ENCODE measurements at places on chromosomes 1 and 21.

DNA sequence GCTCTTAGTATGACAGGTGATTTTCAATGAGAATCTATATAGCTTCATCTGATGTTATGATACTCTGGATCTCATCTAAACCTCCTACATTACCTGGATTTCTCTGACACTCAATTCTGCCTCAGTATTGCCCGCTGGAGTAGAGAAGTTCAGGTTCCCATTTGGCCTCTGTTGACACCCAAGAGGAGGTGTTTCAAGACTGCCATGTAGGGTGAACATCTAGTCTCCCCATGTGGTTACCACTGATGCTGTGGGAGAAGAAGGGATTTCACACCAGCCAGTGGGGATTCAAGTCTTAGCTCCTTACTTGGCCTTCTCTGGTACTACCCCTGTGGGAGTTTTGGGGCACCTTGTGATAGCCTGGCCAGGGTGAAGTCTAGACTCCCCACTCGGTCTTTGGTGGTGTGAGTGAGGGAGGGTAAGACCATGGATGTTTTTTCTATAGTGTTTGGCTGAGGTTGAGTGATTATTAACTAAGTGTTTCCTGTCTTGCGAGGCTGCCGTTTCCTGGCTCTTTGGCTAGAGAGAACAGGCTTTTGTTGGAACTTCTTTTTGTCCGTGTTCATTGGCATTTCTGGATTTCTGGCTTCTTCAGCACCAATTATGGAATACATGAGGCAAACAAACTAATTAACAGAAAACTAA, 90.7 kb downstream of the RHOU start:
- DNase-seq: no peak

DNA sequence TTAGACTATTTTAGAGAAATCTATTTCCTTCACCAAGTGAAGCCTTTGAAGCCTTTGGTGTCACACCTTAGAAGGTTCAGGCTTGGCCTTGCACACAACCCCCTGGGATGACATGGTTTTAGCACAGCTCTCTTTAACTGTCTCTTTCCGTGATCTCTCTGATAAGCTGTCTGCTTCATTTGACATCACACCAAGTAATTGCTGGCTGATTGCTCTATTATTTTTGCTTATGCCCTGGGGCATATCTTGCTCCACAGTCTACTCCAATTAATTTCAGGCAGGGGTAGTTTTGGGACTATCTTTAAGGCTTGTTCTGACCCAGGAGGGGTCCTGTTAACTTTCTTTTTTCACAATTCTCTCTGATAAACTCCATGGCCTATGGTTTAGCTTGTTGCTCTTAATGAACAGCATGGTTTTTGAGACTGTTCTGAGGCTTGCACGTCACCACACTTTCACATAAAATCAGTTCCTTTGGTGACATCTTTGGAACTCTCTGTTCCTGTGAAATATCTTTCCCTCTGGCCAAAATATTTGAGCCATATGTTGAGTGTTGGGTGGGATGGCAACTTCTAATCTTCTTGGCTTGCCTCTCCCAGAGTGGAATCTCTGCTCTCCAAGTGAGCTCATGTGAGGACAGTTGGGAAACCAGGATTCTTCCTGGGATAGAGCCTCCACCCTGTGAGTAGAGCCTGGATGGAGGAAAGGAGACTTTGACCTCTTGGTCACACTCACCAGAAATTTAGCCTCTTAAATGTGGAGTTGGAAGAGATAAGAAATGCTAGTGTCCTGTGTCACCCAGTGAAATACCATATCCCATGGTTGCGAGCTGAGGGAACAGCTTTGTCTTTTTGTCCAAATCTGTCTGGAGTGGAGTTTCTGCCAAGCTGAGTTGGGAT, 63.6 kb downstream of the MAP3K21 start:
- DNase-seq: no peak

- DNase-seq: peak; percentile 63
Observed at GRCh38 chr1:185917646-185918045, 183.5 kb downstream of the HMCN1 start.

- no peak for DNase-seq
Observed at GRCh38 chr1:153220606-153221303, 3.4 kb downstream of the PRR9 start.

DNA sequence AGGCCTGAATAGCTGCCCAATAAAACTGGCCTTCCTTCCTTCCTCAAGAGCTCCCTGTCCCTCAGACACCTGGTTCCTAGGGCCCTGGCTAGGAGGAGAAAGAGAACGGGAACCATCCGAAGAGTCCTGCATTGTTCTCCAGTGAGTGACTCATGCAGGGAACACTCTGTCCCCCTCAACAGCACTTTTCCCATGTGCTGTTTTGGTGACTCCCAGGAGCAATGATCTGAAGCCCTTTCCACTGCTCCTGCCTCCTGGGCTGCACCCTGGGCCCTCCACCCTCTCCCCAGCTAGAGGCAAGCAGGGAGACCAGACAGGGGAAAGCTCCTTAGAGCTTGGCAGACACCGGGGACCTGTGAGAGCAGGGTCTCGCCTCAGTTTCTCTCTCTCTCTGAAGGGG, 18.9 kb downstream of the TNNT2 start:
- peak; percentile 16 for DNase-seq

GRCh38 chr1:241332037-241332409, 25.0 kb downstream of the RGS7 start:
- DNase-seq: no peak

GRCh38 chr1:154557939-154558719, at the start of gene UBE2Q1:
Gene UBE2Q1, minus strand, starts transcription at chr1:154558662. Its CDS starts 109 bp downstream, at chr1:154558553.
- DNase-seq: no peak

GRCh38 chr1:229999004-229999670, 67.9 kb upstream of the GALNT2 start:
- no peak for DNase-seq

GRCh38 chr21:16037421-16037955, 307.7 kb downstream of the USP25 start:
- DNase-seq: peak; percentile 12

GRCh38 chr1:71625004-71625403, 544.2 kb upstream of the ZRANB2 start:
- no peak for DNase-seq

- DNase-seq: no peak
Observed at GRCh38 chr21:46161633-46162592, 6.5 kb upstream of the FTCD start.

- DNase-seq: no peak
Observed at GRCh38 chr21:44436958-44437357, 18.4 kb upstream of the LRRC3 start.

- DNase-seq: no peak
Observed at GRCh38 chr21:19853709-19854575, 1144.3 kb upstream of the NCAM2 start.

DNA sequence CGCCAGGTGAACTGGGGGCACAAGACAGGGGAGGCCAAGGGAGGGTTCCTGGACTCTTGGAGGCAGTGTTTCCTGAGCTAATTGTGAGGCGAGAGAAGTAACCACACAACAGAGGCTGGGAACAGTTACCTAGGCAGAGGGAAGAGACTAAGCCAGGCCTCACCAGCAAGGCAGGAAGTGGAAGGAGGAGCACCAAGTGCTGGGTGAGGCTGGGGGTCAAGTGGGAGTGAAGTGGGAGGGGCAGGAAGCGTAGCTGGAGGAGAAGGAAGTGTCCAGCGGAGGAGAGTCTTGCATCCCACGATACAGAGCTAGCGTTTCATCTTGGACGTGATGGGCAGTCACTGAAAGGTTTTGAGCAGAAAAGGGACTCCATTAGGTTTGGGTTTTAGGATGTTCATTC, 48.3 kb upstream of the CAPZB start:
- DNase-seq: no peak

DNA sequence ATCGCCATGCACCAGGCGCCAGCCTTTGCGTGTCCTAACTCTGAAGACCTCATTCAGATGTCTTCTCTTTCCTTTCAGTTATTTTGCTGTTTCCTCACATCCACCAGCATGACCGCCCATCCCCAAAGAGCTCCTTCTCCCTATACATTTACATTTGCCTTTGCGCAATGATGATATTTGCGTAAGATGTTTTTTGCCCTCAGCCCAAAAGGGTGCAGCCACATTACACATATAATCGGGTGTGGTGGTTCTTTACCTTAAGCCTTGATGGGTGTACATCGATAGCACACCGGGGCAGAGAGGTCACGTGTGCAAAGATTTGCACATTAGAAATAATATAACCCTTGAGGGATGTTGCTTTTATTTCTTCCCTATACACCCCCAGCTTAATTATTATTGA, 192.8 kb downstream of the HUNK start:
- DNase-seq: no peak

- DNase-seq: no peak
Observed at GRCh38 chr1:223041481-223041880, 101.6 kb downstream of the TLR5 start.

DNA sequence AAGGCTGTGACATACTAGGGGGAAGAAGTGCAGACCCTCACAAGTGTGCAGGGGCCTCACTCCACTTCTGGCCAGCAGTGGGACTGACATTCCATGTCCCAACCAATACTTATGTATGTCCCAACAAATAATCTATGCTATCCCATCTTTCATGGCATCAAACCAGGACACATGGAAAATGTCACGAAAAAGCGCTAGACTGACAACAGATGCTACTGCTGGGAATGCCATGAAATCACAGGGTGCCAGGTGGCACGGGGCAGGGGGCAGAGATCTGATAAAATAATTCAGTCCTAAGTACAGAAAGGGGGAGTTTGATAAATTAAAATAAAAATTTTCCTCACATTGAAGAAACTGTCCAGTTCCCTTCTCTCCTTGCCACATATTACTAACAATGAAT, 27.6 kb upstream of the BCAS2 start:
- DNase-seq: no peak

GRCh38 chr1:6112690-6113005, 67.0 kb downstream of the KCNAB2 start:
- DNase-seq: no peak

GRCh38 chr21:28084951-28085350, 907.7 kb downstream of the LTN1 start:
- DNase-seq: no peak

DNA sequence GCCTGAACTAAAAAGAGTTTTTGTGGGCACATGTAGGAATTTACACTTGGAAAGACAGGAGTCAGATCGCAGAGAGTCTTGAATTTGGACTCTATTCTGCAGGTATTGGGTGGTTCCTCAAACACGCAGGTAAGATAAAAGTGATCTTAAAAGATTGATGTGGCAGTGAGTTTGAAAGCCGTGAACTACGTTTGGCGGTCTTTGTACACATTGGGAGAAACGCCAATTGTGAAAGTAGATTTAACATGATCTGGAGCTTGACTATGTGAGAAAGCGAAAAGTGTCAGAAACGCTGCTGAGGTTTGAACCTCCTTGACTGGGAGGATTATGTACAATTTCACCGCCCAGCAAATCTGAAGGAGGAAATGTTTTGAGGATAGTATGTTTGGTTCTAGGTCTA, 1.5 kb upstream of the PPP2R5A start:
- DNase-seq: no peak

- peak; percentile 32 for DNase-seq
Observed at GRCh38 chr21:45087022-45087823, 12.8 kb downstream of the ADARB1 start.

DNA sequence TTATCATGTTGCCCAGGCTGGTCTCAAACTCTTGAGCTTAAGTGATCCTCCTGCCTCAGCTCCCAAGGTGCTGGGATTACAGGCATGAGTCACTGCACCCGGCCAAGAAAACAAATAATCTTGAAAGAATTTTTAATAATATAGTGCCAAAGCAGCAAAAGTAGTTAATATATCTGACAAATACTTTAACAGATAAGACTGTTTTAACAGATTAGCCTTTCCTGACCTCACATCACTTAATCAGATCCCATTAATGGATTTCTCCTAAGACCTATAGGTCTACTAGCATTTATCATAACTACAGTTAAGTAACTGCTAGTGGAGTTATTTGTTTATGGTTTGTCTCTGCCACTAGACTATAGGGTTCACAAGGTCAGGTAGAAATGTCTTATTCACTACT, 61.1 kb upstream of the HP1BP3 start:
- DNase-seq: peak; percentile 8

DNA sequence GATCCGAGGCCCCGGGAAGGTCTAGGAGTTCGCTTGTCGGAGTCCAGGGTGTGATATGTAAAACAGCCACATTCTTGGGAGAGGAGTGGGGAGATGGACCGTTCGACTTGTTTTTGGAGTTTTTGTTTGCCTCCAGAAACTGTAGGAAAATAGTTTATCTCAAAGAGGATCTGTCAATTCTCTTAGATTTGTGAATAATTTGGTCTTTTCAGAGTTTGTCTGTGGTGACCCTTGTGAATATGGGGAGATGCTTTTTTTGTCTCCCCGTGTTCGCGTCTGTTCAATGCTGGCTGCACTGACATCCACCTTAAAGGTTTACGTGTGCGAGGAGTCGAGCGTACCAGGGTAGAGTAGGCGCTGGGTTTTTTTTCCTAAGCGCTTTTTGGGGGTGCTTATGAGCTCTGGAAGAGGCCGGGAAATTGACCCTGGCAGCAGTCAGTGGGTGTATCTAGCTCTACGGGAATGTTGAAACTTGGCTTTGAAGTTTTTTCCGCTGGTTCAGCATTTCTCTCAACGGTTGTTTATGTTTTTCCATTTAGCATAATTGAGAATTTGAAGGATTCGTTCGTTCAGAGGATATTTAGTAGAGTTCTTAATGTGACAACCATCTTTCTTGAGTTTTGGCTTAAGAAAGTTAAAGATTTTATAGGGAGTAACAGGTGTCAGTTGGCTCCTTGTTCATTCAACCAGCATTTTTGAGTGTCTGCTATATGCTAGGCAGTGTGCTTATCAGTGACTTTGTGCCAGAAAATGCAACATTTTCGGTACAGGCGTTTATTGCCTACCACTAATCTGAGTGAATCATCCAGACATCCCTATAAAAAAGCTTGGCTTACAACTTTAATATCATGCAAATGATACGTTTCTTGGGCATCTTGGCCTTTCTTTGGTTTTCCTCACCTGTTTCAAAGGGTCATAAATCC, 1.2 kb downstream of the SZRD1 start:
- no peak for DNase-seq

DNA sequence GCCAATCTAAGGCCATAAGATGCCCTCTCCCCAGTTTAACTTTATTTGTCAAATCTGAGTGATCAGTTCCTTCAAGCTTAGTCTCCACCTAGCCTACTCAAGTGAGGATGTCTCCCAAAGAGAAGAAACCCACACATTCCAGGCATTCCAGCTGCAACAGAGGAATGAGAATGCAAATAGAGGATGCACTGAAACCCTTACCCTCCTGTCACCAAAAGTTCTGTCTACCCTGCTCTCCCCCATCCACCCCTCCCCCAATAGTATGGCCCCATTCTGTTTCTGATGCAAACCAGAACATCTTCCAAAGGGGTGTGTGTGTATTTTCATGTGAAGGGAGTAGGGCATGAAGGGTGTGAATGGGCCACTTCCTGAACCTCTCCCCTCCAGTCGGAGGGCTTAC, 3.0 kb downstream of the DUSP23 start:
- DNase-seq: peak; percentile 38

- DNase-seq: no peak
Observed at GRCh38 chr1:223873044-223873443, 27.3 kb upstream of the TP53BP2 start.

GRCh38 chr1:8281843-8282509, 35.9 kb upstream of the SLC45A1 start:
- DNase-seq: no peak
